ENCODE measurements at places on chromosomes 11 and 22. TPM values are rescaled to one million over a fixed set of nuclear protein-coding genes. Genes with fewer than 3 reads are reported as not detected.

The OR8A1 gene
- total RNA-seq = not detected

The TBX1 gene
- under 0.01 TPM for total RNA-seq

The MMP11 gene
- total RNA-seq = 4.5 TPM

The P4HA3 gene
- total RNA-seq = 3.7 TPM

Data from bronchus fibroblast of lung (primary cell).